ENCODE measurements at places on chromosomes 5 and 9. TPM values are rescaled to one million over a fixed set of nuclear protein-coding genes. Genes with fewer than 3 reads are reported as not detected.

DNA sequence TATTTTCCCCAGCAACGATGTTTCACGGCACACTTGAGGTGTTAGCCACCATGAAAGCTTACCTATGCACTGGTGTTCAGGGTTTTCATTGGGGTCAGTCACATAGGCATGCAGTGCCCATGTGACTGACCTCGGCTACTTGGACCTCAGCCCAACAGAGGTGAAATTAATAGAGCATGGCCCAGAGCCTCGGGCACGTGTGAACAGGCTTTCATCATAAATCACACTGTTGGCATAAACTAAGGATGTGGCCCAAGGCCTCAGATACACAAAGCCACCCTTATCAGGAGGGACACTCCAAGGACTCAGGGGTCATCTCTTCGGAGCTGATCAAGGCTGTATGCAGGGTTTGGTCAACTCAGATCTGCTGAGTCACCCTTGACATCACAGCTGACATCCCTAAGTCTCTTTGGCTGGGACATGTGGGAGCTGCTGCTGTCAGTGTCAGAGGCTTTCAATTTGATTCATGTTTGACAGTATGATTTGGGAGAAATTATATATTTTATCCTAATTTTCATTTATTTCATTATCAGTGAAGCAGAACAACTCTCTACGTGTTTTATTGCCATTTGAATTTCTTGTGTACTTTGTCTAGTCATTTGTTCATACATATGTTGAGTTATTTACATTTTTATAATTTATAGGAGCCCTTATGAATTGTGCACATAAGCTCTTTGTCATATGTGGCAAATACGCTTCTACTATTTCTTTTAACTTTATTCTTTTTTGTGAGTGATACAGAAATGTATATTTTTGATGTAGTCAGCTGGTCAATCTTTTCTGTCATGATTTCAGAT, 59.7 kb upstream of the ANKRD33B start:
- no peak for DNase-seq

GRCh38 chr9:68643901-68644809, 60.9 kb upstream of the PIP5K1B start:
- no peak for DNase-seq

GRCh38 chr5:118776755-118777154, 211.6 kb downstream of the DTWD2 start:
- DNase-seq, result no peak

DNA sequence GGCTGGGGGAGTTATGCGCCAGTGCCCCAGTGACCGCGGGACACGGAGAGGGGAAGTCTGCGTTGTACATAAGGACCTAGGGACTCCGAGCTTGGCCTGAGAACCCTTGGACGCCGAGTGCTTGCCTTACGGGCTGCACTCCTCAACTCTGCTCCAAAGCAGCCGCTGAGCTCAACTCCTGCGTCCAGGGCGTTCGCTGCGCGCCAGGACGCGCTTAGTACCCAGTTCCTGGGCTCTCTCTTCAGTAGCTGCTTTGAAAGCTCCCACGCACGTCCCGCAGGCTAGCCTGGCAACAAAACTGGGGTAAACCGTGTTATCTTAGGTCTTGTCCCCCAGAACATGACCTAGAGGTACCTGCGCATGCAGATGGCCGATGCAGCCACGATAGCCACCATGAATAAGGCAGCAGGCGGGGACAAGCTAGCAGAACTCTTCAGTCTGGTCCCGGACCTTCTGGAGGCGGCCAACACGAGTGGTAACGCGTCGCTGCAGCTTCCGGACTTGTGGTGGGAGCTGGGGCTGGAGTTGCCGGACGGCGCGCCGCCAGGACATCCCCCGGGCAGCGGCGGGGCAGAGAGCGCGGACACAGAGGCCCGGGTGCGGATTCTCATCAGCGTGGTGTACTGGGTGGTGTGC, at the start of gene RXFP3:
Gene RXFP3 (plus strand): TSS at position 6 of the 636 bp plus-strand sequence. CDS start 355 bp downstream, at position 361.
- DNase-seq, result peak; percentile 25

DNA sequence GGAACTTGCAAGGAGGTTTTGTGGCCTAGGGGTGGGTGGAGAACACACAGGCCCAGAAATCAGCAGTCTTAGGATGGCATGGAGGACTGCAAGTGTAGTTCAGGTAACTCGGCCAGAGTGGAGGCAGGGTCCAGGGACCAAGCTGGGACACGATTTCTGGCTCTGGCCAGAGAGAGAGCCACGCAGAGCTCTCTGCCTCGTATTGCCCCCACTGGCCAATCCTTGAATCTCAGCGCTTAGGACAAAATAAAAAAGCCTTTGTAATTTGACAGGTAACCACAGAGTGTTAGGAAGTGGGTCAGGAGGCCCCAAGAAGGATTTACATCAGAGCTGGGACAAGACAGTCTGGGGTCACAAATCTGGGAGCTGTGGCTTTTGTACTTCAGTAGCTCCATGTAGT, 11.7 kb downstream of the MAP3K1 start:
- no peak for DNase-seq

The PCSK1 gene
- polyA plus RNA-seq, result not detected

Measured in muscle of back (tissue), 13 donors.